RKO (cell line): ENCODE measurements at places on chromosomes 12 and 14.

DNA sequence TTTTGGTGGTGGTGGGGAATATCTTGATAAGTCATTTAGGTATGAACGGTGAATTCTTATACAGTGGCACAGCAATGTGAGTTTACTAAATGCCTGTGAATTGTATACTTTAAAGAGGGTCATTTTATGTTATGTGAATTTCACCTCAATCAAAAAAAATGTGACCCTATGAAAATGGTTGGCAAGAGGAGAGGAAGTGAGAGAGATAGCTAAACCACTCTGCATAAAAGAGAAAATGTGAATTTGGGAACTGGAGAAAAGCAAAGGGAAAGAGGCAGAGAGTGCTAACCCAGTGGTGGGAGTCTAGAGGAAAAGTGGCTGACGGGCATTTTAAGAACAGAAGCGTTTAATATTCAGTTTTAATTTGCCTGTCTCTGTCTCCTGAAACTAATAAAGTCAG lies 93.8 kb downstream of the SLC38A6 start:
- DNase-seq: no peak

- DNase-seq: no peak
These were observed 165.4 kb downstream of the PAWR start for GRCh38 chr12:79525357-79525756.

DNA sequence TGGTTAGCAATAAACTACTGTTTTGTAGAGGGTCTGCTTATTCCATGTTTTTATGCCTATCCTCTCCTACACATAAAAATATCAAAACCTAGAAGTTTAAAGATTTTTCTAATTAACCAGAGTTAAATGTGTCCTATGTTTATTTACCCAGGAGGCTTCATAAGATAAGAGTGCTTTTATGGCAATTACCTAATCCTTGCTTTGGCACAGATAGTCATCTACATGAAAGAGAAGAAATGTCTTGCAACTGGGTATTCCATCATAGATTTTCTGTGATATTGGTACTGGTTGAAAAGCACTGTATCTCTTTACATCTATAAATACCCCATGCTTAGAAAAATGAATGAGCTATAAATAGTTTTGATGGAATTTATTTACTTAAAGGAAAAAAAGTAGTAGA lies 277.1 kb downstream of the CPNE8 start:
- no peak for DNase-seq

DNA sequence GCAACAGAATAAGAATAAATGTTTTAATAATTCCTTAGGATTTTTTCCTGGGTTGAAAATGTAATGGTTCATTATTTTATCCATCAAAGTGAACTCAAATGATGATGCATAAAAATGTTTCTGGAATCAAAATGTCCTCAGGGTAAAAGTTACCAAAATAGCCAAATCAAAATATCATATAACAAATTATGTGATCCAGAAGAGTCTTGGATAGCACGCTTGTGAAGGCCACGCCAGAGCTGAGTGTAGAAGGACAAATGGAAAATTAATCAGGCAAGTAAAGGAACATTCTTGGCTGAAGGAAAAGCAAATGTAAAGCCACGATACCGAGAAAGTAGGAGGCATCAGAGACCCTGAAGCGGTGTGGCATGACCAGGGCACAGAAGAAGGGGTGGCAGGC lies 169.2 kb downstream of the CAPZA3 start:
- DNase-seq: no peak

DNA sequence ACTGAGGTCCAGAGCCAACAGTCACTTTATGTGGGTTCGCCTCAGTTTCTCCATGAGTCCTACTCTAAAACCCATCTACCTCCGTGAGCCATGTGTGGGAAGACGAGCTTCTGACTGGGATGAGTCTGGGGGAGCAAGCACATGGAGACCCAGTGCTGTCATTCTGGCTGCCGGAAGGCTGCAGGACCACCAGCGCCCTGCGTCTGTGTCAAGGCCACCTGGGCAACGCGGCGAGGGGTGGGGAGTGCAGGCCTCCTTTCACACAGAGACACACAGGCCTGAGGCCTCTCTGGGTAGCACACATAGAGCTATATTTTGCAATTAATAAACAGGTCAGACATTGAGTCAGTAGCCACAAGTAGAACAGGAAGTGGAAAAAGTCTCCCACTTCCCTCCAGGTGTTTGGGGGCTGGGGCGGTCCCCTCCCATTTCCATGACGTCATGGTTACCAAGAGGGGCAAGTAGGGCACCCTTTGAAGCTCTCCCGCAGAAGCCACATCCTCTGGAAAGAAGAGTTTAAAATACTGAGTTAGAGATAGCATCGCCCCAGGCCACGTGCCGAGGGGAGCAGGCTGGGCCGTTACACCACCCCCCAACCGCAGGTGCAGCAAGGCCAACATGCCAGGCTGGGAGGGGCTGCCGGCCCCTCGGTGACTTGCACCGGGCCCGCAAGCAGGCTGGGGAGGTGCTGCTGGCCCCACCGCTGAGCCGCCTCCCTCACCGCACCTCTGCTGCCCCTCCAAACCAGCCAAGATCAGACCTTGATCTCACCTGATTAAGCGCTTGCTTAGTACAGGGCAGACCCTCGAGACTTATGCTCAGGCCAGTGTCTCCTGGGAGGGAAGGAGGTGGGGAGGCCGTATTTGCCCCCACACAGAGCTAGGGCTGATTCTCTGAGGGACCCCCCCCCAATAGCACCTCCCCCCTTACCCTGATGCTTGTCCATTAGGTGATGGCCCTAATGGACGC lies 32.7 kb downstream of the DAD1 start:
- peak; percentile 32 for DNase-seq

DNA sequence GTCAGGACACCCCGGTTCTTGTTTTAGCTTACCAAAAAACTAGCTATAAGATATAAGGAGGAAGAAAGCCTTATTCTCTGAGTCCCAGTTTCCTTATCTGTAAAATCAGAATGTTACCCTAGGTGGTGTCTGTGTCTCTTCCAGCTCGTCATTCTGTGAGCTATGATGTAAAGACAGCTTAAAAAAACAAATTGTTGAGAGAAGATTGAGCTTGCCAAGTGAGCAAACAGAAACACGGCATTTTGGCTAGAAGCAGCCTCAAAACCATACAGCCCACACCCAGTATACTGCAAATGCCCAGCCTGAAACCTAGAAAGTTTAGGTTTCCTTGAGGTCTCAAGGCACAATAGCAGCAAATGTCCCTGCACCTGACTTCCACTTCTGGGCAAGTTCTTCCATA lies 151.4 kb downstream of the SSPN start:
- no peak for DNase-seq

GRCh38 chr14:55731881-55732498 lies 152.0 kb downstream of the KTN1 start:
- DNase-seq: no peak

- DNase-seq: no peak
These were observed 110.4 kb downstream of the ETV6 start for GRCh38 chr12:11759899-11760298.

DNA sequence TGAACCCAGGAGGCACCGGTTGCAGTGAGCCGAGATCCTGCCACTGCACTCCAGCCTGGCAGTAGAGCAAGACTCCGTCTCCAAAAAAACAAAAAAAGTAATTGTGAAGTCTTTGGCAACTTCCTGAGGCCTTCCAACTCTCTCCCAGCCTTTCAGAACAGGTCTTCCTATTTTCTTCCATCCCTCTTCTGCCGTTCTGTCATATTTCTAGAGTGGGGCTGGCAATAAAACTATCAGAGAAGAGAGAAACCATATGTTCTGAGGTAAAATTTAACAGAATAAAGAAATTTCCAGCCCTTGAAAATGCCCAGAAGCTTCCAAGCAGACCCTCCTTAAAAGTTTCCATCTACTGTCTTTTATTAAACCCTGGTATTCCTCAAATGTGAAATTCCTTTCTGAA lies 100.4 kb downstream of the HMGA2 start:
- DNase-seq: no peak

DNA sequence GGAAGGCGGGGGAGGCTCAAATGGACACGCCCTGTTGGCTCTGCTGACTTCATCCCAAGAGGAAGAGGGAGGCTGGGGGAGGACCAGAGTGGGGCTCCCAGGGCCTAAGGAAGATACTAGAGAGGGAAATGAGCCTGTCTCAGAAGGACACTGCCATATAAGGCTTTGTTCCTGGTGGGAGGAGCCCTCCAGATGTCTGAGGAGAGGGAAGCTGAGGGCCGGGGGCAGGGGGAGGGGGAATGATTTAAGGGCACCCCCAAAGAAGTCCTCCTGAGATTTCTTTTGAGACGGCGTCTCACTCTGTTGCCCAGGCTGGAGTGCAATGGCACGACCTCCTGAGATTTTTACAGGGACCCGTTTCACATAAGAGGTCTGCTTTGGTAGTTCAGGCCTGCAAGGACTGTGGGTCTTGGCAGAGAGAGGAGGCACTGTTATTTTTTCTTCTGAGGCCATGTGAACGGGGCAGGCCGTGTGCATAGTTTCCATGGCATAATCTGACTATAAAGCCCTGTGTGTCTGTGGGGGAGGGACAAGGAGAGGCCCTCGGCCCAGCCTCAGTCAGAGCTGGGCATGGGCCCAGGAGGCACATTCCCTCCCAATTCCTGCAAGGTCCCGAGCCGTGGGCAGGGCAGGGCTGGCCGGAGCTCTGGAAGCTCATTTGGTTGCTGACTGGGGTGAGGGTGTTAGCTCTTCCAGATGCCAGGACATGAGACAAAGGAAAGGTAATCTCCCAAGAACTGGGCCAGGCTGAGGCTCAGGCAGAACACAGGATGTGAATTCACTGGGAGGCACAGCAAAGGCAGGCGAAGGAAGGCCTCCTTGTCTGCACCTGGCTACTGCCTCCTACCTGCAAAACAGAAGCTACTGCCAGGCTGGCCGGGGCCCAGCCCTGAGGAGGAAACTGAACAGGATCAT lies 22.2 kb upstream of the PLEKHG3 start:
- no peak for DNase-seq

- no peak for DNase-seq
These were observed 218.5 kb downstream of the PHETA1 start for GRCh38 chr12:111150360-111150759.

GRCh38 chr14:55350461-55350860 lies 61.2 kb downstream of the ATG14 start:
- DNase-seq: no peak

- DNase-seq: no peak
These were observed 122.8 kb upstream of the RTL1 start for GRCh38 chr14:101026341-101026740.

- no peak for DNase-seq
These were observed 1168.4 kb downstream of the FSCB start for GRCh38 chr14:43338713-43339112.

GRCh38 chr14:88955455-88955854 lies 131.0 kb downstream of the TTC8 start:
- DNase-seq: no peak

- DNase-seq: no peak
These were observed 990.1 kb downstream of the TMTC2 start for GRCh38 chr12:83676781-83677295.

DNA sequence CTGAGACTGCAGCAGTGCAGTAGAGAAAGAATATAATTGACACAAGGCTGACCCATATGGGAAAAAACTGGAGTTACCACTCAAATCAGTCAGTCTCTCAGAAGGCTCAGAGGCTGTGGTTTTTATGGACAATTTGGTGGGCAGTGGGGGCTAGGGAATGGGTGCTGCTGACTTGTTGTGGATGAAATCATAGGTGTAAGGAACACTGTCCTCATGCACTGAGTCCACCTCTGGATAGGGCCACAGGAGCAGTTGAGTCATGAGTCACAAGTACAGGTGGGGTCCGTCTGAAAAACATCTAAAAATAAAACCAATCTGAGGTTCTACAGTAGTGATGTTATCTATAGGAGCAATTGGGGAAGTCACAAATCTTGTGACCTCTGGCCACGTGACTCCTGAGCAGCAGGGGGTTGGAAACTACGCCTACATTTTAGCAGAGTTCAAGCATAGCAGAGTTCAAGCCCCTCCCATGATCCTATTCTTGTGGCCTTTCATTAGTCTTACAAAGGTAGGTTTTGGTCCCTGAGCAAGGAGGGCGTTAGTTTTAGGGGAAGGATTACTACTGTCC lies 18.1 kb upstream of the SGPP1 start:
- no peak for DNase-seq

- no peak for DNase-seq
These were observed 97.7 kb downstream of the ESRRB start for GRCh38 chr14:76473481-76474263.

- DNase-seq: no peak
These were observed 10.8 kb downstream of the PTGR2 start for GRCh38 chr14:73862480-73862879.

DNA sequence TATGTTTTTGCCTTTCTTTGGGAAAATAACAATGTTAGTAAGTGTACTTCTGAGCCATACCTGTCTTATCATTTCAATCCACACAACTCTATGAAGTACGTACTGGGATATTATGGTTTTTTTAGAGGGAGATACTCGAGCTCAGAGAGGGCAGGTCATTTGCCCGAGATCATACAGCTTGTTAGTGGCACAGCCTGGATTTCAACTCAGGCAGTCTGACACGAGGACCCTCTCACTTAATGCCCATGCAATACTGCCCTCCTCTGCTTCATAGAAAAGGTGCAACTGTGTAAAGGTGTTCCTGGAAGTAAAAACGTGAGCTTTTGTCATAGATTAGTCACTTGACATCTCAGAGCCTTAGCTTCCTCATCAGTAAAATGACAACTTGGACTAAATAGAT lies 128.0 kb downstream of the NDUFA12 start:
- DNase-seq: peak; percentile 48

- DNase-seq: no peak
These were observed 160.5 kb downstream of the NUAK1 start for GRCh38 chr12:105978276-105978675.

DNA sequence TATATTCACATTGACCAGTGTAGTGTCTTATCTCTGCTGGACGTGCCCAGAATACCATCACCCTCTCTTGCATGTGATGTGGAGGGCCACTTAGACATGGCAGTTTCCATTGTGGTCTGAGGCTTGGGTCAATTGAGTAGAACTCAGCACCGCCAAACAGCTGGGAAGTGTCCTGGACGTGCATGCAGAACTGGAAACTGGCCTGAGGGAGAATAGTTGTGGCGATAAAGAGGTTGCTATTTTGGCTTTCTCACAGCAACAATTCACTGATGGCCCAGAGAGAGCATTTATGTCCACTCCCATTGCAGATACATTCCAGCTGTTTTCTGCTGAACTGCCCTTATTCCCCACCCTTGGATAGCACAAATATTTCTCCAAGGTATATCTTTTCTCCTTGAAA lies 210.1 kb upstream of the DAAM1 start:
- DNase-seq: no peak

- DNase-seq: no peak
These were observed 370.6 kb downstream of the KCNH5 start for GRCh38 chr14:62674563-62675237.

DNA sequence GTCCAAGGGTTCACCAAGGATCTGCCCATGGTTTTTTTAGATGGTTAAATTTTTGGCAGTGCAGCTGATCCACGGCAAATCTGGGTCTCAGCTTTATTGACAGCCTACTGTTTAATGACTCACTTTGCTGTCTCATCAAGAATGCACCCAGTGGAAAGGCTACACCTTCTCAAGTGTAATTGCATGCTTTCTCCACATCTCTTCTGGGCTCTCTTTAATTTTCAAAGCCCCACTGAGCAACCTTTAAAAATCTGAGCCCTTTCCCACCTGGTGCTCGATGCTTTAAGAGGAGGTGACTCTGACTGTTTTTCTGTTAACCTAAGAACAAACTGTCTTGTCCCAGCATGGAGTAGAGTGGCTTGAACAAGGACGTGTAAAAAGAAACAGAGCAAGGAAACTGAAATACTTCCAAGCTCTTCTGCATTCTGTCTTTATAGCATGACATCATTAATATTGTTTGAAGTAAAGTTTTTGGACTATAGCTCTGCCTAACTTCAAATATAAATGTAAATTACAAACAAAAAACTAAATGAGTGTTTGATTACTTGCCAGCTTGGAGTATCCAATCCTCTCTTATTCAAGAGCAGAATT lies 214.2 kb upstream of the KRR1 start:
- peak; percentile 95 for DNase-seq
